Left renal pelvis (tissue), 4 donors: ENCODE measurements at places on chromosomes 7 and 10. TPM values are rescaled to one million over a fixed set of nuclear protein-coding genes. Genes with fewer than 3 reads are reported as not detected.

Gene OPN1SW
- 2.2 TPM for polyA plus RNA-seq

Gene C7orf57
- 0.07 TPM for polyA plus RNA-seq

DNA sequence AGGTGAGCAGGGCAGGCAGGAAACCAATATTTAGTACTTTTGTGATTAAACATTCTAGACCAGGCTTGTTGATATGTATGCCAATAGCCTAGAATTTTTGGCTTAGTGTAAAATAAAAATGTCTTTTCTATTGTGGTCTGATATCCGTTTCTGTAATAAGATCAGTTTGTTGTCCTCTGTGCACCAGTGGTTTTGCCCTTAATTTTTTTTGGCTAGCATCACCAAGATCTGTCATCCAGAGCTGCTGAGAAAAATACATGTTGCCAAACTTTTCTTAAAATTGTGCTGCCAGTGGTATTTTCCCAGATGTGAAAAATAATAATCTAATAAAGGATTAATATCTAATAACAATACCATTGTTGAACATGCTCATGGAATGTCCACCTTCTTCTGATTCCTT lies 115.6 kb downstream of the TWIST1 start:
- DNase-seq: no peak

DNA sequence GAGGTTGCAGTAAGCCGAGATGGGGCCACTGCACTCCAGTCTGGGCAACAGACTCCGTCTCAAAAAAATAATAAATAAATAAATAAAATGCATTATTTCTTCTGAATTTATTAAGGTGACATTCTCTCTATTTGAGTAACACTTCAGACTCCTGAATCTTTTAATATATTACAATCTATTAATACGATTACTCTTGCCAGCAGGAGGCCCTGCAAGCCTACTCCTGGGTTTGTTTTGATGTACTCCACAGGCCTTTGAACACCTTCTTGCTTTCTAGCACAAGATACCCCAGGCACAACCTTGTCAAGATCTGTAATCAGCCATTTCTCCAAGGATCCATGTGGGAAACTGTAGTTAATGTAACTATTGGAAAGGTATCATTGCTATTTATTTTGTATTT lies 63.5 kb downstream of the COBL start:
- DNase-seq: no peak

GRCh38 chr10:17961551-17962422 lies 10.1 kb downstream of the SLC39A12 start:
- DNase-seq: no peak

Gene PPP1R9A
- 35.0 TPM for polyA plus RNA-seq

DNA sequence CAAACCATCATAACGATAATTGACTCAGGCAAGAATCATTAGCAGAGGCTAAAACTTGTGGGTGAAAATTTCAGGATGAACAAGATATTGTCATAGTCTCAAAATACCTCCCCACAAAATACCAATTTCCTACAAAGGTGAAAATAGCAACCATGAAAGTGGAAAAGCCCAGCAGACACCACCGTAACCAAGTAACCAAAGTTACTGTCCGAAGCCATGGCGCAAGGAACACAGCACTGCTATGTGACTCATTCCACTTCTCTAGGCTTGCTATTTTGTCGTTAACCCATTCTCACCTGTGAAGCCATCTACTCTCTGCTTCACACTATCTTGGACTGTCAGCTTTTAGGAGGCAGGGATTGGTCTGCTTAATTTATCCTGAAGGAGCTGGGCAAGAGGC lies 113.8 kb upstream of the CACUL1 start:
- no peak for DNase-seq

GRCh38 chr7:138961159-138961558 lies 20.0 kb downstream of the KIAA1549 start:
- DNase-seq: no peak

Gene MAGI2
- polyA plus RNA-seq: 8.3 TPM

GRCh38 chr7:71186535-71187057 lies 54.7 kb downstream of the GALNT17 start:
- no peak for DNase-seq

Gene CCDC3
- 13.8 TPM for polyA plus RNA-seq

Gene HGF
- 4.9 TPM for polyA plus RNA-seq

Gene TEX47
- polyA plus RNA-seq: not detected

GRCh38 chr10:38147686-38148085 lies 53.5 kb downstream of the ZNF37A start:
- no peak for DNase-seq

Gene NPC1L1
- polyA plus RNA-seq: 0.15 TPM
